ENCODE measurements at places on chromosomes 5 and 9. TPM values are rescaled to one million over a fixed set of nuclear protein-coding genes. Genes with fewer than 3 reads are reported as not detected.

The DCTN3 gene
- total RNA-seq: 27.5 TPM

The EIF4EBP3 gene
- total RNA-seq: 9.8 TPM

The TRPM3 gene
- 5.4 TPM for total RNA-seq

The SLC45A2 gene
- not detected for total RNA-seq
